ENCODE measurements at places on chromosomes 1 and 21. TPM values are rescaled to one million over a fixed set of nuclear protein-coding genes. Genes with fewer than 3 reads are reported as not detected.

The LDLRAD1 gene
- total RNA-seq, result not detected

The CHRM3 gene
- under 0.01 TPM for total RNA-seq

The FOXO6 gene
- total RNA-seq, result not detected

The SPATA21 gene
- total RNA-seq, result not detected

The SH3D21 gene
- 3.9 TPM for total RNA-seq

The HHAT gene
- total RNA-seq, result 15.1 TPM

The ALDH4A1 gene
- total RNA-seq, result 13.0 TPM

The LCE3E gene
- total RNA-seq, result not detected

The MIXL1 gene
- total RNA-seq, result not detected

The GRIK3 gene
- total RNA-seq, result not detected

The ZFP69B gene
- 5.8 TPM for total RNA-seq

The TP53BP2 gene
- 32.2 TPM for total RNA-seq

The ZNF678 gene
- total RNA-seq, result 4.2 TPM

The C1orf87 gene
- total RNA-seq, result not detected

GRCh38 chr1:1835546-1835945, 55.3 kb downstream of the GNB1 start:
- DNase-seq, result no peak

- no peak for DNase-seq
Measured at GRCh38 chr1:184759112-184759511, 4.5 kb upstream of the EDEM3 start.

DNA sequence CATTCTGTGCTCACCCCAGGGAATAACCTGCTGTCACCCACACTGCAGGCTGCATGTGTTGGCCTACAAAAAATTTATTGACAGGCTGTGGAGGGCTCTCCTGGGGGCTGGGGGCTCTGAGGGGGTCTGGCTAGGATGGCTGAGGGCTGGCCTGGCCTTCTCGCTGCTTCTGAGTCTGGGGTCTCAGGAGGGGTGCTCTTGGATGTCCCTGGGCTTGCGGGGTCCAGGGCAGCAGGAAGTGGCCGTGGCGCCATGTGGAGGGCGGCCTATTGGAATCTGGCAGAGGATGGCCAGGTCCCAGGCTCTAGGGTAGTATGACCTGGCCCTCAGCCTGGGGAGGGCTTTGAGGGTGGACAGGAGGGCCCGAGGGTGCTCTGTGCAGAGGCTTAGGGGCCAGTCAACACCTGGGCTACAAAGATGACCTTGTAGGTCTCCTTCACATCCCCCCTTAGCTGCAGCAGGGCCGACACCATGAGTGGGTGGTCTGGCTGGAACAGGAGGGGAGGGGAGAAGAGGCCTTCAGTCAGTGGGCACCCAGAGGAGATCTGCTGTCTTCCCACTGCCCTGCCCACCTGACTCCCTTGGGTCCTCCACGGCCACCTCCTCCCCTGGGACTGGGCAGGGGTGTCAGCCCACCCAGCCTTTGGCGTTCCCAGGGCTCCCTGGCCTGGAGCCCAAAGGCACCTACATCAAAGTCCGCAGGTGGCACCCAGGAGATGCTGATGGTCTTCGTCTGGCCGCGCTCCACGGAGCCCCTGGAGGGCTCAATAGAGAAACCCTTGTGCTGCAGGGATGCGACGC, 3.0 kb upstream of the TMEM52 start:
- no peak for DNase-seq

DNA sequence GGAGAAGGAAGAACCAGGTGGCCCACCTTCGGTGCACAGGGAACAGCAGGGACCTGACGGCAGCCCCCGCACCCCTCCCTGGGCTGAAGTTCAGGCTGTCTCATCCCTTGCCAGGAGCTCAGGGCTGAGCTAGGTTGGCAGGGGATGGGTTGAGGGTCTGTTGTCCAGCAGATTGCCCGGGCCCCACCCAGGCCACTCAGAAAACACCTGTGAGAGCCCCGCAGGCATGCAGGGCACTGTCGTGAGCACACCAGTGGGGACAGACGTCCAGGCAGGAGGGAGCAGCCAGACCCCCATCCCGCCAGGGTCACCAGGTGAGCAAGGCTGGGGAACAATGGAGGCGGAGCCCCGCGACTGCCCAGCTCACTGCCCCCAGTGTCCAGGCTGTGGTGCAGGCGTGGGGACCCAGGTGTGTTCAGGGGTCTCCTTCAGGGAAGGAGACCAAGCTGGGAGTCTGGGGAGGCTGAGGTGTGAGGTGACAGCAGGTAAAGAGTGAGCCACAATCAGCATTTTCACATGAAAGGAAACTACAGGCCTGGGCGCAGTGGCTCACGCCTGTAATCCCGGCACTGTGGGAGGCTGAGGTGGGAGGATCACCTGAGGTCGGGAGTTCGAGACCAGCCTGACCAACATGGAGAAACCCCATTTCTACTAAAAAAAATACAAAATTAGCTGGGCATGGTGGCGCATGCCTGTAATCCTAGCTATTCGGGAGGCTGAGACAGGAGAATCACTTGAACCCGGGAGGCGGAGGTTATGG, 9.4 kb upstream of the SAMD11 start:
- no peak for DNase-seq

DNA sequence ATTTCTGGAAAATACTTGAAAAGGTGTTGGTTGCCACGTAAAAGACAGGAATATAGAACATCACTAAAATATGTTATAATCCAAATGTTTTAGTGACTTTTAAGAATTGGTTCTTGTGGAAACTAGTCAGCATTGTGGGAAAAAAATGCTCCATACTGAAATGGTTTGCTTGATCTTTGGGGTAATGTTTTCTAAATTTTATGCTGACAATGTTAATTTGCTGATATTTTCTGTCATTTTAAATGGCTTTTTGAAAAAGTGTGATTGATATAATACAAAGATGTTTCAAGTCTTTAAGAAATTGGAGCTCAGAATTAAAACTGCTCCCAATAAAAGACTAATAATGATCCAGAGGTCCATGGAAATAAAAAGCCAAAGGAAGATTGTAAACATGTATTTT, 610.9 kb downstream of the ADGRL2 start:
- DNase-seq, result no peak

DNA sequence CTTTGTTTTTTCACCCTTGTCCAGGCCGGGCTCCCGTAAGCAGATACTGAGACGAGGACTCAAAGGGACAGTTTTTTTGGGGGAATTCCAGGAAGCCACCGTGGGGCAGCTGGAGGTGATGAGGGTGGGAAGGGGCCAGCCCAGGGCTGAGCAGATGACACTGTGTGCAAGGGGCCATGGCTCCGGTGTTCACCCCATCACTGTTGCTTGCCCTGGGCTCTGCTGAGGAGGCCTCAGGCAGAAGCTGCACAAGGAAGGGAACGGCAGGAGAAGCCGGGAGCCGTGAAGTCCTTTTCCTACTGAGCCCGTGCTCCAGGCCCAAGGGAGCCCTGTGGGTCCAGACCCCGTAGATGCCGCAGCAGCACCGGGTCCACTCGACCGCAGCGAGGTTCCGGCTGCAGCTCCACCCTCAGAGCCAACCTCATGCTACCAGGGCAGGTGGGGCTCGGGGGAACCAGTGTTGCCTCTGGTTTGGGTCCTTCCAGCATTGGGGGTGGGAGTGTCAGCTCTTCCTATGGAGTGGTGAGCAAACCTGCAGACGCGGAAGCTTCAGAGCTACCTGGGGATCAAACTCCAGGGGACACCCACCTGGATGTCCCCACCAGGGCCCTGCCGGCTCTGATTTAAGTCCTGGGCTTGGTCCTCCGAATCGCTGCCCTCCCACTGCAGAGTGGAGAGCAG, 4.3 kb upstream of the CALML6 start:
- DNase-seq, result no peak

GRCh38 chr1:231681006-231681405, 54.4 kb downstream of the DISC1 start:
- no peak for DNase-seq

DNA sequence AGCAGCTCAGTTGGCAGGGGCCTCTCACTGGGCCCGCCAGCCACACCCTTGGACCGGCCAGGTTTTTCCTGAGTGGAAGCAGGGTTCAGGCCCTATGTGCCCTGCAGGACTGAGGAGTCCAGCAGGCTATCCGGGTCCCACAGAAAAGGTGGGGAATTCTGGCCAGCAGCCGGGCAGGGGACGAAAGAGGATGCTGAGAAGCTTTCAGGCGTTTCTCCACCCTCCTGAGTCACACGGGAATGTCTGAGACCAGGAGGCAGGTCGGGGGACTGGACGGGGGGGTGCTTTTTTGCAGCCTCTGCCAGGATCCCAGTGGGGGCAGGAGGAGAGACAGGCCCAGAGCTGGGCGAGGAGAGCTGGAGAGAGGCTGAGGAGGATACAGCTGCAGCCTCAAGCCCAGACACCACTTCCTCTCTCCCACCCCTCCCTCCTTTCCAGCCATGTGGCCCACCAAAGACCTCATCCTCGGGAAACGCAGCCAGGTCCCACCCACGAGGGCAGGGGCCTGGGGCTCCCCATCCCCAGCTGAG, 105.4 kb downstream of the SPSB1 start:
- DNase-seq, result peak; percentile 47

- no peak for DNase-seq
Measured at GRCh38 chr1:240255922-240256321, 164.2 kb downstream of the FMN2 start.

DNA sequence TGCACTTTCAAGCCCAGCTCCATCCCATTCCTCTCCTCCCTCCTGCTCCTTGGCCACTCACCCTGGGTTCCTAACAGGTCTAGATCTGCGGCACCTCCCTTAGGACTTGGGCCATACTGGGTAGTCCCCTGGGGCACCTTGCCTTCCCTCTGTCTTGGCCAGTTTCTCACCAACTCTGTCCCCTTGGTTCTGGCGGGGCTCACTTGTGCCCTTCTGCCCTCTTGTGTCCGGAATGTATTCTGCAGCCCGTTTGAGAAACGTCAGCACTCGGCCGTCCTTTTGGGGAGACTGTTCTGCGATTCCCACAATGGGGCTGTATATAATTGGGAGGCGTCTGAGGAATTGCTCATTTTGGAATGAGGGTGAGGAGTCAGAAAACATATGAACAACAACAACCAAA, 162.4 kb downstream of the ZSCAN20 start:
- peak; percentile 18 for DNase-seq

DNA sequence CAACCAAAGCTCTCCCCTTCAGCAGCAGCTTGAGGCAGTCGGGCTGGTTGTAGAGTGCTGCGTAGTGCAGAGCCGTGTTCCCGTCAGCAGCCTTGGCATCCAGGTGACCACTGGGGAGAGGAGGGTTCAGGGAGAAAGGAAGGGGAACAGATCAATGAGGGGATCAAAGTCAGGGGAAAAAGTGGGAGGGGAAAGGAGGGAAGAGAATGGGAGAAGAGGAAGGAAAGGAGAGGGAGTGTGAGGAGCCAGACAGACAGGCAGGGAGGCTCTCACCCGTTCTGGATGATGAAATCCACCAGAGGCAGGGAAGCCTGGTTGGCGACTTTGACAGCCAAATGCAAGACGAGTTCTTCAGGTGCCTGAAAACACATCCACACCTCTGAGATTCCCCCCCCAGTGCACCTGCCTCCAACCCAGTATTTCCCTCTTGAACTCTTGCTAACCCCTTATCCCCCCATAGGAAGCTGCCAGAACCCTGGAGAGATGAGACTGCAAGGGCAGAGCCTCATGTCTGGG, 9.8 kb upstream of the TCEA3 start:
- DNase-seq, result no peak

GRCh38 chr1:205934788-205935187, 8.5 kb downstream of the SLC26A9 start:
- DNase-seq, result no peak

DNA sequence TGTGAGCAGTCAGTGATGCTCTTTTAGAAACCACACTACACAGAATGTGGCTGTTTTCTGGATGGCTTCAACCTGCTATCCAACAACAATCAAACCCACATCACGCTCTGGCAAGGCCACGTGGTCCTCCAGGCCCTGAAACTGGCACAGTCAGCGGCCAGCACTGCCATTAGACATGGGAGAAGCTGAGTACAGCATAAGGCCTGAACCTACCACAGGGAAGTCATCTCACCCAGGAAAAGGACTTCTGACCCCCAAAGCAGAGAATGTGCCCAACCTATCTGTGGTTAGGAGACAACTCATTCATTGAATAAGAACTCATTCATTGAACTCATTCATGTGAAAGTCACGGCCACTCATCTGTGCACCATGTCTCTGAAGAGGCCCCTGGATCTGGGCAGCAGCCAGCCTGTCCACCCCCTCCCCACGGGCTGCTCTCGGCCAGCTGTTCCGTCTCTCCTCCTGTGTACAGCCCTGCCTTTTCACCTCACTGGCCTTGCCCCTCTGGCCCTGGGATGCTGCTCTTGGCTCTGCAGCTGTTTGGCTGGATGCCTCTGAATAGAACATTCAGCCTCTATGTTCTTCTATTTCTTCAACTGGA, 41.1 kb downstream of the C1orf198 start:
- no peak for DNase-seq

GRCh38 chr1:39836595-39837110, 46.7 kb downstream of the TRIT1 start:
- DNase-seq, result no peak

DNA sequence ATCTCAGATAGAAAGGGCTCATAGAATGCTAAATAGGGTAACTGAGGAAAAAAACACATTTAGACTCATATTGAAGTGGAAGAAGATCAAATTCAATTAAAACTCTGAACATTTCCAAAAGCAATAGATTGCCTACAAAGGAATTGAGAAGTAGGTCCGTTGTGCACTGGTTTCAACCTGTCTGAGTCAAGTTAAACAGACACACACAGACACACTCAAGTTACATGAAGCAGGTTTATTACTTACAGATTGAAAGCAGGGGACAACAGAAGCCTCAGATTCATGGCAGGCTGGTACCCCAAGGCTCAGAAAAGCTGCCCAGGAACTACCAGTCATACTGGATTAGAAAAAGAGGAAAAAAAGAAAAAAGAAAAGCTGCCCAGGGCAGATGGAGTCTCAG, 20.7 kb upstream of the S100A2 start:
- no peak for DNase-seq

GRCh38 chr1:91594383-91595055, 93.9 kb downstream of the CDC7 start:
- peak; percentile 87 for DNase-seq

- DNase-seq, result peak; percentile 40
Measured at GRCh38 chr1:28507247-28507645, 1.4 kb downstream of the RCC1 start.

DNA sequence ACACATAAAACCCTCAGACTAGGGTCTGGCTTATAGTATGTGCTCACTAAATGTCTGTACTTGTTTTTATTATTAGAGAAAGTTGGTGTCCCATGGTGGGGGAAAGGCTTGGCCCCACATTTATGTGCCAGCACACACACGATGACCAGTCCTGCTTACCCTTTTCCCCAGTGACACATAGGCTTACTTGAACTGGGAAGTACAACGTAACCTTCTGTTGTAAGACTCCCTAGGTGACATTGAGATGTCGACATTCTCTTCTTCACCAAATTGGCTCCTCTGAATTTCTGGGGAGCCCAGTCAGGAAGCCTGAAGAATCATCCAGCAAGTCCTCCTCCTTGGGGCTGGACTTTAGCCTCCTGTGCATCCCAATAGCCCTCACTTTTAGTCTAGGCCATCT, 1.7 kb upstream of the MECR start:
- no peak for DNase-seq

All from fibroblast of villous mesenchyme (primary cell).